ENCODE measurements at places on chromosomes 16 and 17.

DNA sequence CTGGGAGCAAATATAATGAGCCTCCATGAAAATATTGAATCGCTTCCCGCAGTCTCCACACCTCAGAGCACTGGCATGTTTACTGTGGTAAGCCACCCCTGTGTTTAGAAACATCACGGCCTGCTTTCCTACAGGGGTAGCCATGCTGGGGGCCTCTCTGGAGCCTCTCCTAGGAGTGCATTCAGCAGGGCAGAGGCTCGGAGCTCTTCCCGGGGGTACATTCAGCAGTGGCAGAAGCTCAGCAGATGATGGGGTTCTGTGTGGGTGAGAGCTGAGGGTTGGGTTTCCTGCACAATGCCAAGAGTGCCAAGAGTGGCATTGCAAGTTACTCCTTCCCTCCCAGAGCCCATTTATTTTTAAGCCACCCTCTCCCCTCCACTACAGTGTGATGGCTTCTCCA lies 386.6 kb downstream of the SEC14L1 start:
- peak; percentile 52 for DNase-seq

- peak; percentile 50 for DNase-seq
These were observed 858 bp upstream of the SMARCE1 start for GRCh38 chr17:40648384-40648968.

- no peak for DNase-seq
These were observed 264.4 kb upstream of the MON1B start for GRCh38 chr16:76926595-76926994.

GRCh38 chr17:65041518-65041917 lies 15.0 kb downstream of the GNA13 start:
- no peak for DNase-seq

DNA sequence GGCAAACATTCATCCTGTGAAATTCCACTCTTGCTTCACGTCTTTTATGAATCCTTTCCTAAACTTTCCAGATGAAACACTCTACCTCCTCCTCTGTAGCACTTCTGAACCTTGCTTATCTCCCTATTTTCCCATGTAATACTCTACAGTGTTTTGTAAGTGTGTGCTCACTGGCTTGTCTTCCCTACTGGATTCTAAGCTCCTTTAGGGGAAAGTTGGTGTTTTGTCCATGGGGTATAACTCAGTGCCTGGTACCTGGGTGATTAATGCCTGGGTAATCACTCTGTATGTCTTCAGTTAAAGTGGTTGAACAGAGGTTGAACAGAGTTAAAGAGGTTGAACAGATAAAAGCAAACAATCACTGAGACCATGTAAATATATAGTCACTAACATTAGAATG lies 3.8 kb upstream of the KAT7 start:
- DNase-seq: no peak
